H4 (cell line): ENCODE measurements at places on chromosomes 6 and 20. TPM values are rescaled to one million over a fixed set of nuclear protein-coding genes. Genes with fewer than 3 reads are reported as not detected.

Gene PAX1
- total RNA-seq: not detected in 2 replicates

Gene CFB
- 1.5 and 4.3 TPM in 2 replicates for total RNA-seq

Gene SYCP2L
- 0.39 and 1.5 TPM in 2 replicates for total RNA-seq

Gene BMP5
- 0.37 and 1.2 TPM in 2 replicates for total RNA-seq

Gene CRISP2
- 0.08 and 0.23 TPM in 2 replicates for total RNA-seq

Gene C6orf47
- total RNA-seq: 19.3 and 20.8 TPM in 2 replicates

Gene TMEM30A
- total RNA-seq: 132 and 152 TPM in 2 replicates

DNA sequence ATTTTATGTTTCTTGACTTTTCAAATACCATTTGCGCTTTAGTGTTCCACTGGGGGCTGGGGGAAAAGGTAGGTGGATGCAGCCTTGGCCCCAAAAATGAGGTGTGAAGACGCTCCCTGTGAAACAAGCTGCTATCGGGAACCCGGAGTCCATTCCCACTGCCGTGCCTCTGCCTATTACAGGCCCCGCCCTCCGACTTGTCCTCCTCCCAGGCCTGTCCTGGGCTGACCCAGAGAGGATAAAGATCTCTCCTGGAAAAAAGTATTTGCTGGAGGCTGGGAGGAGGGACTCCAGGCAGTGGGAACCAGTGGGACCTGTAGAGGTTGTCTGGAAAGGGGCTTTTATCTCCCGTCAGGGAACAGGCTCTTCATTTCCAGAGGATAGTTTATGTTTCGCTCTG is 215.0 kb downstream of the SLC24A3 start:
- DNase-seq: no peak

GRCh38 chr20:5539691-5540090 is 210.5 kb upstream of the SHLD1 start:
- DNase-seq: no peak

DNA sequence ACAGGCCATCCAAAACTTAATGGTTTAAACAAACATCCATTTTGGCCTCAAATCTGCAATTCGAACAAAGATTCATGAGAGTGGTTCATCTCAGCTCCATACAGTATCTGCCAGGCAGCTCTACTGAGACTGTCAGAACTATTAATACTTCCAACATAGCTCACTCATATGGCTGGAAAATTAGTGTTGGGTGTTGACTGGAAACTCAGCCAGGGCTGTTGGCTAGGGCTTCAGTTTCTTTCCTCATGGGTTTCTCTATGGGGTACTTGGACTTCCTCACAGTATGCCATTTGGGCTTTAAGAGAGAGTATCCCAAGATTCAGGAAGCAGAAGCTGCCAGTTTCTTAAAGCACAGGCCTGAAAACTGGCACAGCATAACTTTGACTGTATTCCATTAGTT is 240.3 kb downstream of the TPBG start:
- no peak for DNase-seq

GRCh38 chr20:19539191-19539590 is 218.9 kb upstream of the RIN2 start:
- DNase-seq: no peak

DNA sequence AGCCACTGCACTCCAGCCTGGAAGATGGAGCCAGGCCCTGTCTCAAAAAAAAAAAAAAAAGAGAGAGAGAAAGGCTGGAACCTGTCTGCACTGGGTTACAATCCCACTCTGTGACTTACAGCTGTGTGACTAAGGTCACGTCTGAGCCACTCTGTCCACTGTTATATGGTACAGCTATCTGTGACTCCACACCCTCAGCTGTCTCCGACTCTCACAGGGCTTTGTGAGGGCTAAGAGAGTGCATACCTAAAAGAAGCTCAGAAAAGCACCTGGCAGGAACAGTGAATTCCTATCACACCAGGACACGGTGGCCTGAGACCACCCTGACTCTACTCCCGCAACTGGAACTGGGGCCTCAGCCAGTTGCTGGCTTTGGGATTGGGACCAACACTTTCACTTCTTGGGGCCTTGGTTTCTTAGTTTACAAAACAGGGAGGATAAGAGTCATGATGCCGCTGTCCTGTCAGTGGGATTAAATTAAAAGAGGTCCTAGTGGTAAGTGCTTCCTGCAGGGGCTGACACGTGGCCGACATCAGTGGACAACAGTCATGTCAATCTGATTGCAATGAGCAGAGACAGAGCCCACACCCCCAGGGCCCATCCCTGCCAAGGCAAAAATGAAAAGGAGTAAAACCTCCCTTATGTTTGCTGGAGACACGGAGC is 5.7 kb upstream of the CD93 start:
- DNase-seq: no peak

DNA sequence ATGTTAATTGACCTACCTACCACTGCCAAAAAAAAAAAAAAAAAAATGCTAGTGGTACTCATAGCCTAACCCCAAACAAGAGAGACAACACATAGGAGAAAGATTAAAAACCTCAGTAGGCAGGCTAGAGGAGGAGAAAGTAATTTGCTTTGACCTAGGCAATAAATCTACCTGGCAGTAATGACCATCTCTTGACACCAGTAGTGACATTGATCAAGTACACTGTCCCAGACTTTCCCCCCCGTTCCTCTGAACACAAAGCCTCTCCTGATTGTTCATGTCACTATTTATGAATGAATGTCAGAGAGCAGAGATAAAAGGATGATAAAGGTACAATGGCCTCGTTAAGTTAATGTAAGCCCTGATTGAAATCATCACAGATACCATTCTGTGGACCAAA is 746.8 kb downstream of the CBLN4 start:
- no peak for DNase-seq

- DNase-seq: no peak
Measured at GRCh38 chr6:28433119-28433518, 10.2 kb downstream of the ZSCAN23 start.

DNA sequence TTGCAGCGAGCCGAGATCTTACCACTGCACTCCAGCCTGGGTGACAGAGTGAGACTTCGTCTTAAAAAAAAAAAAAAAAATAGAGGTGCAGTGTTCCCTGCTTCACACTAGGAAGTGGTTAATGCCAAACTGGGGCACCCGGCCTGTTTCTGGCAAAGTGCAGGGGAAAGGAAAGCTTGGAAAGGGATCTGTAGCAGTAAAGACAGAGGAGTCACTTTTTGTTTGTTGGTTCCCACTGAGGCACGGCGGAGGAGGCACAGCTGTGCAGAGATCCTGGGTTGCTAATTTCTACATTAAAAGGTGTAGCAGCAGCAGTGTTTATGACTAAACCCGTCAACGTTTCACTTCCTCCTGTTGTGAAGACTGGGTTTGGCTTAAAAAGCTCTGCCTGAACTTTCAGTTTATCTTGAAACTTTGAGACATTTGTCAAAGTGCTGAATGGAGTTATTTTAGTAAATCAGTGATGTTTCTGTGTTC is 125.6 kb downstream of the CARMIL1 start:
- no peak for DNase-seq

- no peak for DNase-seq
Measured at GRCh38 chr6:42159431-42160024, 13.6 kb upstream of the GUCA1A start.

DNA sequence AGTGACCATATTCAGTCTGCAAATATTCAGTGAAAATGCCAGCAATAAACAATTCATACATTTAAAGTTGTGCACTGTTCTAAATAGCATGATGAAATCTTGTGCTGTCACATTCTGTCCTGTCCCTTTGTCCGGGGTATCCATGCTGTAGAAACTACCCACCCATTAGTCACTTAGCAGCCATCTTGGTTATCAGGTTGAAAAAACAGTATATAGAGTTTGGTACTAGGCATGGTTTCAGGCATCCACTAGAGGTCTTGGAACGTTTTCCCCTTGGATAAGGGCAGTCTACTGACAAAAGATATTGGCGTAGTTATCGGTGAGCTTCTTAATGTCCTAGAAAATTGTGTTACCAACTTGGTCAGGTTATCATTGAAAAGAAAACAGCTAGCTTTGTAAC is 12.3 kb upstream of the MAP3K7 start:
- no peak for DNase-seq

DNA sequence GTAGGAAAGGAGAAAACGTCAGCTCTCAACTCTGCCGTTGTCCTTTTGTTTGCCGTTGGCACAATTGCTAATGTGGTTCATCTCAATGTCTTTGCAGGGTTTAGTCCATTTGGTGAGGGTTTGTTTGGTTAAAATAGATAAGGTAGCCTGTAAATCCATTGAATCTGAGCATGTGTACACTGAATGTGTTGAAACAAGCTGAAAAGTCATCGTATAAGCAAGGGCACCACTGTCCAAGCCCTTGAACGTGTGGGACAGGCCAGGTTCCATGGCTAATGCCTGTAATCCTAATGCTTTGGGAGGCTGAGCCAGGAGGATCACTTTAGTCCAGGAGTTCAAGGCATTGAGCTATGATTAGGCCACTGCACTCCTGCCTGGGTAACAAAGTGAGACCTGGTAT is 224.7 kb upstream of the PLCB4 start:
- DNase-seq: no peak

GRCh38 chr6:157537556-157537955 is 156.6 kb downstream of the ZDHHC14 start:
- DNase-seq: no peak

DNA sequence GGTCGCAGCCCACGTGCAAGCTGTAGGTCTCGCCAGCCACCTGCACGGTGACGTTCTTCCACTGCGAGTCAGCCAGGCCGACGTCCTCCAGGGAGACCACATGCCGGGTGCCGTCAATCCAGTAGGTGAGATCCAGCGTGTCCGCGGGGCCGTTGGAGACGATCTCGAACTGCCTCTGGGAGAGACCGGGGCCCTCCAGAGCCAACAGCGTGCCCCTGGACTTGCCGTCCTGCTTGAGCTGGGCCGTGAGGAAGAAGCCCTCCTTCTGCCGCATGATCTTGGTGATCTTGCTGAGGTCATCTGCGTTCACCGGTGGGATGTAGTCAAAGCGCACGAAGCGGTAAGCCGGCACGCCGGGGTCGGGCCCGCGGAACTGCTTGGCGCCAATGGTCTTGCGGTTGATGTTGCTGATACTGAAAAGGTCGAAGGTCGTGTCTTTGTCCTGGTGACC is 5.1 kb downstream of the THBS2 start:
- no peak for DNase-seq
